ENCODE measurements at places on chromosomes 7 and 10.
A peak's percentile ranks its signal among the peaks of the same experiment; 100 is the strongest.

GRCh38 chr10:128875956-128876736 lies 590.9 kb upstream of the MGMT start:
- no peak for DNase-seq

- no peak for DNase-seq
Observed at GRCh38 chr7:50590535-50590934, 25.3 kb upstream of the DDC start.

DNA sequence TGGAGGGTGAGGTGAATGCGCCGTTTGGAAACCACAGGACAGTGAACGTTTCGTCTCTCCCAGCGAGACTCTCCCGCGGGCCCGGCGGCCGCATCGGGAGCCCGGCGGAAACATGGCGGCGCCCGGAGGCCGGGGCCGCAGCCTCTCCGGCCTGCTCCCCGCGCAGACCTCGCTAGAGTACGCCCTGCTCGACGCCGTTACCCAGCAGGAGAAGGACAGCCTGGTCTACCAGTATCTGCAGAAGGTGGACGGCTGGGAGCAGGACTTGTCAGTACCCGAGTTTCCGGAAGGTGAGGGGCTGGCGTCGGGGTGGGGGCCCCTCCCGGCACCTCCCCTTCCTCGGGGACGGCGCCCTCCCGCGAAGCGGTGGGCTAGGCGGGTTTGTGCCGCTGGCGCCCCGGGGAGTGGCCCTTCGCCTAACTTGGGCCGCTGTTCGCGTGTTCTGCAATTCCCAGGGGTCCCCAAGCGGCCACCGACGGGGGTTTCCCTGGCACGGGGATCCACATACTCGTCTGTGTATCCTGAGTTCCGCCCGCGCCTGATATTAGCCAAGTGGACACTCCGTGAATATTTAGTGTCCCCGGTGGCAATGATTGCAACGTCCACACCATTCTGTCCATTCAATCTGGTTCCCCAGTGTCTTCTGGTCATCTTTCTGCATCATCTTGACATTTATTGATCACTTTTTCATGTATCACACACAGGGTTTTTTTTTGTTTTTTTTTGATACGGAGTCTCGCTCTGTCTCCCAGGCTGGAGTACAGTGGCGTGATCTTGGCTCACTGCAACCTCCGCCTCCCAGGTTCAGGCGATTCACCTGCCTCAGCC lies 514 bp downstream of the NHLRC2 start:
- DNase-seq, result peak; percentile 47

DNA sequence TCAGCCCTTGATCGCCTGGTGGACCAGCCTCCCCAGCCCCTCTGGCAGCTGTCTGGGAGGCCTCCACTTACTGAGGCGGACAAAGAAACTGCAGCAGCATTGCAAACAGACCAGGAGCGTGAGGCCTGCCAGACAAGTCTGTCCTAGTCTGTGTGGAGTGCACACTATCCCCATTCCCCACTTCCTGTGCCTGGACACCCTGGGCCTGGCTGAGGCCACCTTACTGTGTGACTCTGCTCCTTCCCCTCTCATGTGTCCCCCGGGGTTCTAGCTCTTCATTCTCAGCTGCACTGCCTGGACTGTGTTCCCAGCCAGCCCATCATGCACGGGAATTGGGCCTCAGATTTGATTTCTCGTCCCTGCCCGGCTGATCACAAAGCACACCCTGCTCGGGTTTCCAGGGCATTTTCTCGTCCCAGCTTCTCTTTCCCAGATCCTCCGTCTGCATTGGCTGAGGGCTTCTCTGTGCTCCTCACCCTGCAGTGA lies 16.7 kb upstream of the C10orf90 start:
- DNase-seq, result no peak

DNA sequence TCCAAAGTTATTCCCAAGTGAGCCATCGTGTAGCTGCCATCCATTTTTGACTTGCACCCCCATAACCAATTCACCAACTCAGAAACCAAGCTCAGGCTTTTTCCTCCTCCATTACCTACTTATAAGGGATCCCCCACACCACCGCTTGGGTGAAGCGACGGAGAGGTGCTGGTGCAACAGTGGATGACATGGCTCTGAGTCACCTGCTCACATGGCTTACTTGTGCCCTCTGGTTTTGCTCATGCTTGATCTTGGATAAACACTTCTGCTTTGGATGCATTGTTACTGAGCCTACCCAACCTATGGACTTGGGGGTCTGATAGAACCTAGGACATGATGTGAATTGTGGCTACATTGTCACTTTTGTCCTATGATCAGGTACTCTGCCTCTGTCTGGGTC lies 12.0 kb upstream of the AKR1B1 start:
- no peak for DNase-seq

DNA sequence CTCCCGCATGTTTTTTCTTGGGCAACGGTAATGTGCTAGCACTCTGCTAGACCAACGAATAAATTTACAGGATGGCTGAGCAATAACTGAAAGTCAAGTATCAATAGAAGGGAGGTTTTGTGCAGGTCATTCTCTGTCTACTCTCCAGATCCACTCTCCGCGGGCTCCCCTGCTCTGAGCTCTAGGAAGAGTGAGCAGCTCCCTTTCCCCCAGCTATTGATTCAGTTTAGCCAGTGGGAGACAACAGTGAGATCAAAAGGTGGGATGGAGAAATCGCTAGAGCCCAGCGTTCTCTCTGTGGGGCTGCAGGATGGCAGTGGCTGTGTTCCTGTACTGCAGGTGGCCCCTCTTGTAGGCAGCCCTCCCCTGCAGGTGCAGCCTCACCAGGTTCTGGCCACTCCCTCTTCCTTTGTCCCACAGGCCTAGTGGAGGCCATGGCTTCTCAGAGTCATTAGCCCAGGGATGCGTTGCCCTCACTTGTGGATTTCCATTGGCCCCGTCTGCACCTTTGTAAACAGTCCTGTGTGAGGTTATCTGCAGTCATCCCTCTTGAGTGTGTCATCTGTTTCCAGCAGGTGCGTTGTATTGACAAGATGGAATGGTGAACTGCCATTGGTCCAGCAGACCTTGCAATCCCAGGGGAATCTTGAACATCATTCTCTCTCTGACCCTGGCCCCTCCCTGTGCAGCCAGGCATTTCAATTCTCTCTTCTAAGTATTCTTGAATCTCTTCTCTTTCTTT lies 11.1 kb downstream of the MSRB2 start:
- no peak for DNase-seq

DNA sequence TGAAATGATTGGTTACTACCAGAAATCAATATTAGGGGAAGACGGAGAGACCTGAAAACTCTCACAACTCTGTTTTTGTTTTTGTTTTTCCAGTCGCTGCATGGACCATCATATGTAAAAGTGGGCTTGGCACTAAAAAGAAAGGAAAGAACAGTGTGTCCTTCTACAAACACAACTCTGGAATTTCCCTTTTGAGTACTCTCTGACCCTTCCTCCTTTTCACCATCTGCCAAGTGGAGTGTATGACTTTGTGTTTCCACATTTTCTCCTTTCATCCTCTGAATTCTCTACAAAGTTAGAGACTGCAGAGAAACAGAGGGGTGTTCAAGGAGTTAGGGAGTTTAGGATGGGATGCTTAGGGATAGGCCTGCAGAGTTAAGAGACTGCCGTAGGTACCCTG lies 92.0 kb downstream of the MDFIC start:
- DNase-seq, result no peak

GRCh38 chr7:156456503-156457115 lies 184.0 kb upstream of the RNF32 start:
- DNase-seq, result no peak

GRCh38 chr7:44347546-44348114 lies 22.2 kb upstream of the CAMK2B start:
- no peak for DNase-seq

DNA sequence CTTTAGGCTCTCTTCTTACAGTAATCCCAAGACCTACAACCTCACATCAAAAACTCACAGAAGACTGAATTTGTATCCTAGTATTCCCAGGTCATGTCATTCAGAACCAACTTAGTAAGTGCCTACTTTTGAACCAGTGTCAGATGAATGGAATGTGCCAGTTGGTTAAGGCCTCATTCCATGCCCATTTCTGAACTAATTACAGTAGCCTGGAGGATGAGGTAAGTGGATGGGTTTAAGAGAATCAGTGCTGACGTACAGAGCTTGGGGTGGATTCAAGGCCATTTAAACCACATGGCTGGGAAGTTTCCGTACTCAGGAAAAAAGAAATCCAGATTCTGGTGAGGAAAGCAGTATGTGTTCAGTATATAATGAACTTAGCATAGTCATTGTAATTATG lies 21.9 kb upstream of the FOXP2 start:
- no peak for DNase-seq

- no peak for DNase-seq
Observed at GRCh38 chr7:5523052-5523711, 99.5 kb upstream of the TNRC18 start.

DNA sequence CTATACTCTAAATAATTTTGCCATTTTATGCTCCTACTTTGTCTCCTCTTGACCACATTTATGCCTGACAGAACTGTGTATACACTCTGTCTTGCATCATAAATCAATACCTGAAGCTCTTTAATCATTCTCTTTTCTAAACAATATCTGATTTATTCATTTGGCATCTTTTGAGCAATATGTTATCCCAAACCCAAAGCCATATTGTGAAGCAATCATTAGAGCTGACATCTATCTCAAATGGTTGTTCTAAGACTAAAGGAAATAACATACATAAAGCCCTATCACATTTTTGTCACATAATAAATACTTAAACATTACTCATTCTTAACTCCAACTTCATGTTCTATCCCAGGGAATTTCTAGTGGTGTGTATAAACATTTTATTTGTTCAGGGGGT lies 717.6 kb downstream of the SORCS1 start:
- DNase-seq, result no peak

GRCh38 chr10:13594641-13595040 lies 7.9 kb downstream of the PRPF18 start:
- no peak for DNase-seq

- no peak for DNase-seq
Observed at GRCh38 chr10:5584895-5585516, 60.2 kb downstream of the CALML3 start.

GRCh38 chr10:62779487-62780248 lies 24.9 kb upstream of the ADO start:
- DNase-seq, result no peak

- no peak for DNase-seq
Observed at GRCh38 chr10:49161411-49161997, 26.7 kb downstream of the TMEM273 start.

DNA sequence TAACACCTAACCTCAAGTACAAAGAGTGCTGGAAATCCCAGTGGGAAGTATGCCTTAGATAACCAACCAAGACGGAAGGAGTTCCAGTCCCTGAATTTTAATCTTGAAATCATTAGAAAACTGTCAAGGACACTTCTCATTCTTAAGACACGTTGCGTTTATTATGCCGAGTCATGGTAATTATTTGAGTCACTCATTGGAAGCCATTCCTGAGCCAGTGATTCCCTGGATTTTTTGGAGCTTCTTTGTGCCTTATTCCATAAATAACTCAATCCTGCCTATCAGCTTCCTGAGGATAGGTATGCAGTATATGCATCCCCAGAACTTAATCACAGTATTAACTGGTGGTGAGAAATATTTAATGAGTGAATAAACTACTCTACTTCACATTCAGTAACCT lies 77.4 kb downstream of the PPP1R17 start:
- DNase-seq, result no peak

GRCh38 chr7:12670000-12670729 lies 17.3 kb upstream of the ARL4A start:
- DNase-seq, result no peak

DNA sequence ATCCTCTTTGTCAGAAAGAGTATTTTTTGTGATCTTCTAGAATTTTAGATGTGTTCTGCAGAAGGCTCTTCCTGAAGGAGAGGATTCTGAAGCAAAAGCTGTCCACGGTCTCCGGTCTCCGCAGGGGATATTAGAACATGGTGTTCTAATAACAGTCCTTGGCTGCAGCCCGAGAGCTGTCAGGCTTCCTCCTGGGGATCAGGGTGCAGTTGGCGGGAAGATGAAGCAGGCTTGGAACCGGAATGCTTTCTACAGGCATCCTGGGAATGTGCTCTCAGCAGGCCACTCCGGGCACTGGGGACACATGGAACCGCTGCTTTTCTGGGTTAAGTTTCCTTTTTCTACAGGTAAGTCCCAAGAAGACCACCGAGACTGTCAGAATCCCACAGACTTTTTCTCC lies 118.6 kb upstream of the PARD3 start:
- no peak for DNase-seq

DNA sequence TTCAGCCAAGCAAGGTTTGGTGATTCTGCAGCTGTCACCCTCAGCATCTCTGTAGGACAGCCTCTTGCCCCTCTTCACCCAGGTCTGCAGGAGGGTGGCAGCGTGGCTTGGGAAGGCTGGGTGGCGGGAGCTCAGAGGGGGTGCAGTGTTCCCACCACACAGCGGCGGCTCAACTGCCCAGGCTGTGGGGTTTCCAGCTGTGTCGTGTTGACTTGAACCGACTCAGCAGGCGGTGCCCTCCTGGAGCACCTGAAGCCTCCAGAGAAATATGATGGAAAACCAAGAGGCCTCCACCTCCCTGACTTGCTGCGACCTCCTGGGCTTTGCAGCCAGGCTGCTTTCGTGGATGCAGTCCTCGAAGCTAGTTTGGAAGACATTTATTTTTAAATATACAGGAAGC lies 68.0 kb upstream of the KLF6 start:
- DNase-seq, result no peak

GRCh38 chr7:157612664-157613561 lies 276.1 kb downstream of the DNAJB6 start:
- no peak for DNase-seq

DNA sequence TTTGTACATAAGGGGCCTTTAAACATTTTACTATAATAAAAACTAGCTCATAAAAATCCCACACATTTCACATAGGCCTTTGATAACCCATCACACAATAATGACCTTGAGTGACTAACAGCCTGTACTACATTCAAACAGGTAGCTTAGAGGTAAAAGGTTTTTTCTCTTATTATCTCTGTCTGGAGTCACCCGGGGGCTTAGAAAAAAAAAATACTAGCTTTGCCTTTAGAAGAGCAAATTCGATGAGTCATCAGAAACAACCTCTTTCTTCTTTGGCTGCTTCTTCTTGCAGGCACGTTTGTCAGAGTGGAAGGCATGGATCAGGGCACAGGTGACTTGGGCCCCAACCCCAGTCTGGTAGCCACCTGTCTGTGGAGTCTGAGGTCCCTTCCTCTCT lies 43.4 kb upstream of the ADO start:
- no peak for DNase-seq

GRCh38 chr7:101882005-101882421 lies 64.6 kb downstream of the CUX1 start:
- DNase-seq, result no peak

DNA sequence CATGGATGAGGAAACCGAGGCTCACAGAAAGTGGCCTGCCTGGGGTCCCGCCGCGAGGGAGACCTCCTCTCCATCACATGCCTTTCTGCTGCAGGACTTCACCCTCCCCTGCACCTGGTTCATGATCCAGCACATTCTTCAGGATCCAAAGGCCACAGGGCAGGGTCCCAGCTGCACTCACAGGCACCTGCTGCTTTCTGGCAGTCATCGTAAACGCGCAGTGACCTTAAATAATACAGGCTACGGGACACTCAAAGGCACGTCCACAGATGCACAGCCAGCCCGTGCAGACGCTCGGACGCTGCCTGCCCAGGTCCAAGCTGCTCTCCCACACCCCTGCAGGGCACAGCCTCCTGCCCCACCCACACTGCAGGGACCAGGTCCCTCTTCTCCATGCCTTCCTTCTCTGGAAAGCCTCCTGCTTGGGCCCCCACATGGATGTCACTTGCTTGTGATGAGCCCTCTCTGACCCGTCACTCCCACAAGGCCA lies 49.9 kb downstream of the CALML3 start:
- DNase-seq, result no peak
